Kidney (tissue), 22 donors: ENCODE measurements at places on chromosomes 12 and 14. TPM values are rescaled to one million over a fixed set of nuclear protein-coding genes. Genes with fewer than 3 reads are reported as not detected.

ANP32D gene
- polyA plus RNA-seq = not detected

LRFN5 gene
- 2.4 TPM for polyA plus RNA-seq

CIT gene
- polyA plus RNA-seq = 3.0 TPM

ZBTB25 gene
- 4.3 TPM for polyA plus RNA-seq

LBHD2 gene
- 0.82 TPM for polyA plus RNA-seq

SLC10A1 gene
- polyA plus RNA-seq = not detected

MMP19 gene
- 2.0 TPM for polyA plus RNA-seq

SLC6A15 gene
- polyA plus RNA-seq = not detected

DACT1 gene
- 2.1 TPM for polyA plus RNA-seq

DHRS4L2 gene
- polyA plus RNA-seq = 463 TPM

SSTR1 gene
- polyA plus RNA-seq = 1.3 TPM

AQP2 gene
- 666 TPM for polyA plus RNA-seq

GRCh38 chr12:129016159-129016558 is 162.9 kb downstream of the GLT1D1 start:
- no peak for DNase-seq

DNA sequence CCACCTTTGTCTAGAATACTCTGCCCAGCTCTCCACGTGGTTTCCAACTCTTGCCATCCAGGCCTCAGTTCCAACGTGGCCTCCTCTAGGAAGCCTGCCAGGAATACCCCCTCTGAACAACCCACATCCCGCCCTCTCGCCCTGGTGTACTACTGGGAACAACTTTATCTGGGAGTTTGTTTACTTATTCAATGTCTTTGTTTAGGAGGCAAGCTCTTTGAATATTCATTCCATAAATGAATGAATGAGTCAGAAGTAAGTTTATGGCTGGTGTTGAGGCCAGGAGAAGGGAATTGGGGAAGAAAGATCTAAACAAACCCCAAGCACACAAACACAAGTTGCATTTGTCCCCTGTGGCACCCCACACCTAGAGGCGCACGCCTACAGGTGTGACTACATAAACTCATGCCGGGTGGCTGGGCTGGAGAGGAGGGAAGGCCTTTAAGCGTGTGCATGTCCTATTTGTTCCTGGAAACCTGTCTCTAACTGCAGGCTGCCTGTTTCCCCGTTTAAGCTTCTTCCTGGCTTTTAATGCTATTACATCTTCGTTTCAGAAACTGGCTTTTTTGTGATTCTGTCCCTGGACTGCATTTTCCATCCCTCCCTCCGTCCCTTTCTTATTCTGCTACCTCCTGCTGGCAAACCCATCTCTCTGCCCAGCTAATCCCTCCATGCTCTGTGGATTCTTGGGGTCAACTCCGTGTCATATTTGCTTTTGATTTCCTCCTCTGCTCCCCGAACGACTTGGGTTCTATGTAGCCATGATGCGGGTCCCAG is 57.9 kb downstream of the FZD10 start:
- no peak for DNase-seq

- DNase-seq = no peak
Measured at GRCh38 chr12:65126482-65126881, 5.4 kb upstream of the WIF1 start.

DNA sequence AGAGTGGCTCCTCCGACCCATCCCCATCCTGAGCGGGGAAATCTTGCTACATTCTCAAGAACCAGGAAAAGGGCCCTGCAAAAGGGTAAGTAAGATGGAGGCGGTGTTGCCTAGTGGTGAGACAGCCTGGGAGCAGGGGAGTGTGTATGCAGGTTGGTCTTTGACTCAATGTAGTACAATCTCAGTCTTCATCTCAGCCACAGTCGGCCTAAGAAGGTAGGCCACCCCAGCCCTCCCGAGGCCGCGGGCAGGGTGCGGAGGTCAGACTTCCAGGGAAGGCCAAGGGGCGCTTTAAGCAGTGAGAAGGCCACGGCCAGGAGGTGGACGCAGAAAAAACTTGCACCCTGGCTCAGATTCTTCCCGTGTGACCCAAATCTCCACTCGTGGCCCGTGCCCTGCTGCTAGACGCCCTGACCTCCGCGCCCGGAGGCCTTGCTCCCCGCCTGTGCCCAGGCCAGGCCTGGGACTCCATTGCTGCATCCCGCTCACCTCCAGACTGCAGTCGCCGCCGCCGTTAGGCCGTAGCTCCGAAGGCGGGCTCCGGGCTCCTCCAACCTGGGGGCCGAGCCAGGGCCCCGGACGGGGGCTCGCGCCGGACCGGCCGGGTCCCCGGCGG is 435 bp downstream of the FOXM1 start:
- DNase-seq = peak; percentile 26

DNA sequence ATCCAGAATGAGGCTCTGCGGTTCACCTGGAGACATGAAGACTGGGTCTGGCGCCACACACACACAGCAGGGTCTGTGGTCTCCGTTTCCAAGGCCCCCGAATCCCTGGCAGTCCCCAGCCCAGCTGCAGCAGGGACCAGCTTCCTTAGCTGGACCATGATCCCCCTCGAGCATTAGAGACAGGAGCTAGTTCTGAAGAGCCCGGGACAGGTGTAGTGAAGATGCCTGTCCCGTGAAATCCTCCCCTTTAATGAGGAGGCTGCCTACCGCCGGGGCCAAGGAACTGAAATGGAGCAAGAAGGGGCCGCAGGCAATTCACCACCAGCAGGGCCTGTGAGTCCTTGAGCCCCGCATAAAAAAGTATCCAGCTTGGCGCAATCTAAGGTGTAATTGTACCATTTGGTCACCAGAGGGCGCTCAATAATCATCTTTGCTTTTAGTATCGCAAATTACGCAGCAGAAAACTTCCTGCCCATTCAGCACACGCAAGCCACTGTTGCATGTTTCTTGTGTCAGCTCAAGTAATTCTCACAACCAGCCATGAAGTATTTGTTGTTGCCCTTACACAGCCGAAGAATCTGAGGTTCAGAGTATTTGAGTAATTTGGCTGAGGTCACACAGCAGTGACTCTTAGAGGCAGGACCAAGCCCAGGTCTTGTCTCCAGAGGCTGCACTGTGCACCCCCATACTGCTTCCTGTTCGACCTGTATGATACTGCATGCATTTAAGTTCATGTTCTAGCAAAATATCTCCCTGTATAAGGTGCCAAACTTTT is 54.3 kb upstream of the PPP2R5C start:
- peak; percentile 95 for DNase-seq

- DNase-seq = no peak
Measured at GRCh38 chr12:91021076-91021475, 16.3 kb upstream of the EPYC start.

GRCh38 chr14:61344437-61345150 is 23.2 kb downstream of the PRKCH start:
- DNase-seq = no peak

GRCh38 chr14:65803885-65804284 is 391.4 kb downstream of the FUT8 start:
- no peak for DNase-seq

GRCh38 chr12:75589801-75590200 is 78.4 kb upstream of the KRR1 start:
- DNase-seq = no peak

DNA sequence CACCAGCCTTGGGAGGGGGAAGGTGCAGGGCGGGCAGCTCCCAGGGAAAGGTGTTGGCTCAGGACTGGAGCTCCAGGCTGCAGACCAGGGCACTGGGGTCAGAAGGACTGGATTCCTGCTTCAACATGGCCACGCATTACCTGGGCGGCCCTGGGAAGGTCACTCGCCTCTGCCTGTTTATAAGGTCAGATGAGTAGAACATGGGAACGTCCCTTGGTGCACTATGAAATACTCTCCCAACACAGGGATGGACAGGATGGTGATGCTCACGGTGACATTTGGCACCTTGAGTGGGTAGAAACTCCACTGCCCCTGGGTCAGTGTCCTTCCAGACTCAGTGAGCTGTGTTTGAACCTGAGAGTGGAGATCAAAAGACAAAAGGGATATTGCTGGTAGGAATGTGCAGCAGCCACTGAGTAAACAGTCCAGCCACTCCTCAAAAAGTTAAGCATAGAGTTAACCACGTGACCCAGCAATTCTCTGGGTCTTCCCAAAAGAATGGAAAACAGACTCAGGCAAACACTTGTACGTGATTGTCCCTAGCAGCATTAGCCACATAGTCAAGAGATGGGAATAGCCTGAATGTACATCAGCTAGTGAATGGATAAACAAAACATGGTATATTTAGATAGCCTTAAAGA is 9.1 kb upstream of the BDKRB2 start:
- no peak for DNase-seq

DNA sequence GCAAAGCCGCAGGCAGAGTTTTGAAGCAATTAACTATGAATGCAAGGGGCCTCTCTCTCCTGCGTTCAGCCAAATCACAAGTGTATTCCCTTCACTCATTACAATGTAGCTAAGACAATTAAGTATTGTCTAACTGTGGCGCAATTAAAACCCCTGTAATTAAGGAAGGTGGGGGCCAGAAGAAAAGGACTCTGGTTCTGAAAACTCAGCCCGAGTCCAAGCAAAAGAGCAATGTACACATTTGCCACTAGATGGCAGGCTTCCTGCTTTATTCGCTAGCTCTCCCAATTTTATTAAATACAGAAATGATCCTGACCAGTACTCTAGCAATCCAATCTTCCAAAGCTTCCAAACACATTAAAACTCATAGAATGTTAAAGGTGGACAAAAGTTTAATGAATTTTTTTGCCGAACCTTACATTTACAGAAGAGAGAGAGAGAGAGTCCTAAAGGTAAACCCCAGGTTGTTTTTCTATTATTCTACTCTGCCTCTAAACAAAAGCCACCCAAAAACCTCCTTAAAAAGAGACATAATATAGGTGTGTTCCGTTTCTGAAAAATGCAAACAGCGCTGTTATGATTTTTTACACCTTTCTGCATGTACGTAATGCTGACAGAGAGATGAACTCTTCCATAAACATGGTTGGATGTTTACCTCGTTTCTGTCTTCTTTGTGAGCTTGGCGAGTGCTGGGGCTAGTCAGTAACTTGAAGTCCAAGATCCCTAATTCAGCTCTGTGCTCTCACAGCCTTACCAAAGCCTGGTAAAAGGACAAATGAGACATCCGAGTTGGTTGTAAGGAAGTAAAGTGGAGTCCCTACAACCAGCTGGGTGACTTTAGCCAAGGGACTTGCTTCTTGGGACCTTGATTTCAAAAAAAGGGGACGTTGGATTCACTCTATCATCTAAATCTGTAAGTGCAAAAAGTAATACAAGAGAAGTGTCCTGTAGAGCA is 50.9 kb upstream of the VASH1 start:
- peak; percentile 80 for DNase-seq

- peak; percentile 58 for DNase-seq
Measured at GRCh38 chr12:108802101-108802961, 55.1 kb downstream of the SSH1 start.

- DNase-seq = no peak
Measured at GRCh38 chr14:61101803-61102548, 120.9 kb downstream of the SLC38A6 start.

DNA sequence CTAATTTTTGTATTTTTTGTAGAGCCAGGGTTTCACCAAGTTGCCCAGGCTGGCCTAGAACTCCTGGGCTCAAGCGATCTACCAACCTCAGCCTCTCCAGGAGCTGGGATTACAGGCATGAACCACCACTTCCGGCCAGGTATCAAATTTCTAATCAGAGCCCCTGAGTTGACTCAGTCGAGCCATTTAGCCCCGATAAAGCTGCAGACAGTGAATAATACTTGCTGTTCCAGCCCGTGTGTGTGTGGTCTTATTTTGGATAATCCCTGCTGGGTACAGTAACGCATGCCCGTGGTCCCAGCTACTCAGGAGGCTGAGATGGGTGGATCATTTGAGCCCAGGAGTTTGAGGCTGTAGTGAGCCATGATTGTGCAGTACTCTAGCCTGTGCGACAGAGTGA is 57.0 kb downstream of the TEAD4 start:
- DNase-seq = no peak

DNA sequence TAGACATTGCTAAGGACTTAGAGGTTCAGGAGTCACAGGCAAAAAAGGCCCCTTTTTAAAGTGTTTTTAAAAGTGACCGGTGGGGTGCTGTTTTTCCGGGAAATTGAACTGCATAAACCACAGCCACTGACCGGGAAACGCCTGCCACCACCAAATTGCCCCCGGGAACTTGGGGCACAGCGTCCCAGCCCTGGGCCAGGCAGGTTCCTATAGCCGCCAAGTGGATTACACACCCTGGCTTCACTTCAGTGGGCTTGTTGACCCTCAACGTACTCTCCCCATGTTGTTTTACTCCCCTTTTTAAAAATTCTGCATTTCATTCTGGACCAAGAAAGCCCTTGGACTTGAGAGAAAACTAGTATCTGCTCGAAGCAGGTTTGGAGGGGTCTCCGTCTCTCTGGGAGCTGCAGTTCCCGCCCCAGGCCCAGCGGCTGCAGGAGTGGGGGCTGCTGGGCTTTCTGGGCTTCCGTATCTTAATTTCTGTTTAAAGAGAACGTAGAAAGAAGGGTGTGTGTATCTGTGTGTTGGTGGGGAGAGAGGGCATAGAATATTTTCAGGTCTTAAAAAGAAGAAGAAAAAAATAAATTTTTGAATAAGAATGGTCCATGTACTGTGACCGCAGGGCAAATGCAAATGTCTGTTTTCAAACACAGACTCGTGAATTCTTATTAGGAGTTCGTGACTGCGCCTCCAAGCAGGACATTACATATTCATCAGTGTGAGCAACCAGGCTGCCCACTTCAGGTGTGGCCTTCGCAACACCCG is 82.9 kb downstream of the PAPOLA start:
- DNase-seq = no peak

DNA sequence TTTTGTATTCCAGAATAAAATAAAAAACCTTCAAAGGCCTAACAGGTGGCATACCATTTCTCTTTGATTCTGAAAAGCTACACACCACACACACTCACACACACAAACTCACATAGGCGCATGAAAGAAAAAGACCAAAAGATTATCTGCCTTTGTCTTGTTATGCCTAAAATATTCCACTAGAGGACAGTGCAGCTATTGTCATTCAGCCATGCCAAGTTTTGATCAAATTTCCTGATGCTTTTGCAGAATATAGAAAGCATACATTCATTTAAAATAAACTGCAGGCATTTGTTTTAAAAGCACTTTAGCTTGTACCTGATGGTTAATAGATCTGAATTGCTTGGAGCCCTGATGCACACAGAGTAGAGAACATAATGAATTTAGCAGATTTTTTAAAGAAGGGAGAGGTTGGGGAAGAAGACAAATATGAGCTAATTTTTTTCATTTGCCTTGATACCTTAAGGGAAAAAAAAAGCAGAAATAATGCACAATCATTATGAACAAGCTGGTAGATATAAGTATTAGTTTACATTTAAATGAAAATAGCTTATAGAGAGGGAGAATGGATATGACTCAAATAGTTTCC is 1766.9 kb upstream of the SEL1L start:
- no peak for DNase-seq

GRCh38 chr12:89126712-89127111 is 225.6 kb downstream of the DUSP6 start:
- no peak for DNase-seq

- no peak for DNase-seq
Measured at GRCh38 chr12:4446335-4446734, 720 bp upstream of the FGF6 start.

GRCh38 chr12:14066021-14066420 is 84.6 kb upstream of the GRIN2B start:
- no peak for DNase-seq

DNA sequence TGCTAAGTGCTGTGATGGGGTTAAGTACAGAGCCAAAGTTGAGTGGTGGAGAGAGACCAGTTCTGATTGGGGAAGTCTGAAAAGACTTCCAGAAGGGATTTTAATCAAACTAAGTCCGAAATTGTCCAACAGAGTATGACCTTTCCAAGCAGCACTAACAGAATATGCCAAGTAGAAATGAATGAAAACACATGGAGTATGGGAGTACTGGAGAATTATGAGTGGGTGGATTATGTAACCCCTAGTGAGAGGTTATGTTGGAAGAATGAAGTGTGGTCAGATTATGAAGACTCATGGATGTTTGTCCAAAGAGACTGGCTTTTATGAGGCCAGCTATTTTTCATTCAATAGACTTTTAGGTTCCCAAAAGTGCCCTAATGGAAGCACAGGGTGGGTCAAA is 94.0 kb upstream of the PLEKHA5 start:
- no peak for DNase-seq
